Skin of body (tissue), 3 donors: ENCODE measurements at places on chromosomes 11 and 22.

DNA sequence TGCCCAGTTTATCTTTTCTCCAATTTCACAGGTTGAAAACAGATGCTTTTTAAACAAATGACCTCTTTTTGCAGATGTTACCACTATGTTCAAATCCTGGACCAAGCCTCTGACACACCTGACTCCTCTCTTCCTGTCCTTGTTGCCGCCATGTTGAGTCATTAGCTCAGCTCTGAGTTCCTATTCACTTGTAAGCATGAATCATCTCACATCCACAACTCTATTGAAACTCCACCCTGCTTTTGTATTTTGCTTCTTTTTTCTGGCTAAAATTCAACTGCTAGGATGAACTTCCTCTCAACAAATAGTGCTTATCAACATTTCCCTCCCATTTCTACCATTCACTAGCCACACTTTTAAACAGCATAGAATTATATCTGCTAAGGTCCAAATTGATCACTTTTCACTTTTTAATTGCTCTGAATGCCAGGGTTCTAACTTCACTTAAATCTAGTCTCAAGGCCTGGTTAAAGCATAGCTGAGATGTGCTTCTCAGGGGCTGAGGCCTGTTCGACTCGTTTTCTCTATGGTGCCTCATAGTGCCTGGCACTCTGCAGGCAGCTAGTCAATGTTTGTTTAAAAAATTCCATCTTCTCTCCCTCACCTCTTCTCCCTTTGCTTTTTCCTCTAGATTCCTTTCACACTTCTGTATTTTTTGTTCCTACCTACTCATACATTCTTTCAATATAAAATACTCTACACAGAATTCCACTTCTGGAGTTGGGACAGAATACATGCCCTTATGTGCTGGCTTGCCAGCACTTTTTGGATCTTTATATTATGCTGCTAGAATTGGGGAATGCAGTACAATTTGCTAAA, 3.9 kb downstream of the JOSD1 start:
- no peak for DNase-seq

- no peak for DNase-seq
These were observed 13.3 kb downstream of the CELF1 start for GRCh38 chr11:47539681-47540039.

- DNase-seq, result no peak
These were observed 336.1 kb downstream of the LARGE1 start for GRCh38 chr22:33584152-33584551.

GRCh38 chr11:78072455-78072854, 7.2 kb downstream of the NDUFC2 start:
- DNase-seq, result no peak

DNA sequence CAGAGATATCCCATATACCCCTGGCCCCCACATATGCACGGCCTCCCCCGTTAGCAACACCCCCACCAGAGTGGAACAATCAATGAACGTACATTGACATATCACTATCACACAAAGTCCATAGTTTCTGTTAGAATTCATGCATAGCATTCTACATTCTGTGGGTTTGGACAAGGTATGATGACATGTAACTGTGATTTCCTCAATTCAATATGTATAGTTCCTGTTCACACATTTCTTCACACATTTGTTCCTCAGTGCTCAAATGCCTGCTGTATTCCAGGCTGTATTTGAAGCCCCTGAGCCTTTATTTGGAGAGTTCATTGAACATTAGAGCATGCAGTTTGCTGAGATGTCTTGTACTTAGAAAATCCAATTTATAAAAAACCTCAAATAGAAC, 69.9 kb downstream of the PTPRJ start:
- no peak for DNase-seq
